Amniotic epithelial cell (primary cell): ENCODE measurements at places on chromosomes 12 and 14.

DNA sequence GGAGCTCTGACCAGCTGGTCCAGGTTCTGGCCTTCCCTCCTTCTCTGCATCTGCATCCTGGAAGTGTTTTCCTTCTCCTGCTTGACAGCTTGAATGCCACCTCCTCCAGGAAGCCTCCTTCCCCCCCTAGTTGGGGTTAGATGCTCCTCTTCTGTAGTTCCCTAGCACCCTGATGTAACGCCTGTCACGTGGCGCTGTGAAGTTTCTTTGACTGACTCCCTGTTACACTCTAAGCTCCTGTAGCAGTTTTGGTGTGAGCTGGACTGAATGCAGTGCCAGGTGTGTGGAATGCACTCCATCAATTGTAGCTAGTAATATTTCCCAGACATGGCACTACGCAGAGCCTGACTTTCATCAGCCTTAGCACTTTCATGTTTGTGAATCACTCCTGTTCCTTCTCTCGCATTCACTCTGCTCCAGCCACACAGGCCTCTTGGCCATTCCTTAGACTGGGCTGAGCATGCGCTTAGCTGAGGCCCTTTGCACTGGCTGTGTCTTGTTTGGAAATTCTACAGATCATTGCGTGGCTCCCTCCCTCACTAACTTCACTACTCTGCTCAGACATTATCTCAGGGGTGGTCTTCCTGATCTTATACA is 2.1 kb upstream of the FAIM2 start:
- DNase-seq: peak; percentile 77

- DNase-seq: no peak
Measured at GRCh38 chr14:59214702-59215302, 26.3 kb downstream of the DAAM1 start.

DNA sequence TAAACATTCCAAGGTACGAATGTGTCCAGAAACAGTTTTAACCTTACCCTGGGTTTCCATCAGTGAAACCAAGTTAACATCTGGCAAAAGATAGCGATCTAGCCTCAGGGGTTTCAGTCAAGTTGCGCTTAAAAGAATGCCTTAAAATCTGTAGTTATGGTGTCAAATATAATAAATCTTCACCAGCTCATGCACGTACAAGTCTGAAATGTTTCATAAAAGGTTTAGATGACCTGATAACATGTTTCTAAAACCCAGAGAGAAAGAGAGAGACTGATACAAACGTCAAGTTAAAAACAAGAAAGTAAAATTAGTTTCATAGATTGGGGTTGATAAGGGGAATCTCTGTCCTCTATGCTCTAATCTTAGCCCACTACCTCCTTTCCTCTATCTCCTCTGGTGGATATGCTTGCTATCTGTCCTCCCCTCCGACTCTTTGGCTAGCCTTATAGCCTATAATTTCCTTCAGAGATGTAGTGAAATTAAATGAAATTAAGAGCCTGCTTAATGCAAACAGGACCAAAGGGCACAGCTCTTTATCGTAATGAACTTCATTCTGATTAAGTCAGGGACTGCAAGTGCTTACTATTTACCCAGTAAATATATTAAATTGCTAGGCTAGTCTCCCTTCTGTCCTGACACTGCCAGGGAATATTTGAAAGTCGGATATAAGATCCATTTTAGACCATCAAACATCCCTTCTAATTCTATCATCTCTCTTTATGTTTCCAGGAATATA is 18.4 kb upstream of the FOS start:
- peak; percentile 42 for DNase-seq

GRCh38 chr14:63725786-63726460 is 1.9 kb downstream of the SGPP1 start:
- no peak for DNase-seq

DNA sequence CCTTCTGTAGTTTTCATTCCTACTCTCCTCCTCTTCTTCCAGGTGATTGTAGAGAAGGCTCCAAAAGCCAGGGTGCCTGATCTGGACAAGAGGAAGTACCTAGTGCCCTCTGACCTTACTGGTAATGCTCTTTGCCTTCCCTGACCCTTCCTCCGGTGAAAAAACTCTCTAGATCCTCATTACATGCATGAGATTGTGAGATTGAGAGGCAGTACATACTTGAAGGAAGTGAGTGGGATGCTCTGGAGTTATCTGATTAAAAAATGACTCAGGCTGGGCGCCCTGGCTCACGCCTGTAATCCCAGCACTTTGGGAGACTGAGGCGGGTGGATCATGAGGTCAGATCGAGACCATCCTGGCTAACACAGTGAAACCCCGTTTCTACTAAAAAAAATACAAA is 5.3 kb downstream of the GABARAPL1 start:
- peak; percentile 63 for DNase-seq

- no peak for DNase-seq
Measured at GRCh38 chr14:77498984-77499527, 440 bp upstream of the ISM2 start.

- no peak for DNase-seq
Measured at GRCh38 chr12:27213304-27213703, 30.8 kb upstream of the STK38L start.

- no peak for DNase-seq
Measured at GRCh38 chr14:71764701-71765382, 167.4 kb upstream of the RGS6 start.

- DNase-seq: no peak
Measured at GRCh38 chr12:110564471-110564991, 18.6 kb downstream of the PPTC7 start.

DNA sequence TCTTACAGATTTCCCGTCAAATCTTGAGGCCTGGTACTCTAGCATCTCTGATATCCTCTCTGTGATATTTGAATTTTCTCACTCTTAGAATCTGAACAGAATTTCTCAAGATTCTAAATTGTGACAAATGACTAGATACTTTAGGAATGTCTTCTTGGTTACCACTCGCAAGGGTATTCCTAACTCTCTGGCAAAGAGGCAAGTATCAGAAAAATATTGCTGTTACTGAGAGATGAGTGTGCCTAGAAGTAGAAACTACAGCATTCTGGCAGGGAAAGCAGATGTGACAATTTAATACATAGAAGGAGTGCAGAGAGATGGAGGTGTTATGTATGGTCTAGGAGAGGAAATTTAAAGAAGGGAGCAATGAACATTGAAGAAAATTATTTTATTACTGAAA is 467.8 kb downstream of the LRIG3 start:
- peak; percentile 33 for DNase-seq

DNA sequence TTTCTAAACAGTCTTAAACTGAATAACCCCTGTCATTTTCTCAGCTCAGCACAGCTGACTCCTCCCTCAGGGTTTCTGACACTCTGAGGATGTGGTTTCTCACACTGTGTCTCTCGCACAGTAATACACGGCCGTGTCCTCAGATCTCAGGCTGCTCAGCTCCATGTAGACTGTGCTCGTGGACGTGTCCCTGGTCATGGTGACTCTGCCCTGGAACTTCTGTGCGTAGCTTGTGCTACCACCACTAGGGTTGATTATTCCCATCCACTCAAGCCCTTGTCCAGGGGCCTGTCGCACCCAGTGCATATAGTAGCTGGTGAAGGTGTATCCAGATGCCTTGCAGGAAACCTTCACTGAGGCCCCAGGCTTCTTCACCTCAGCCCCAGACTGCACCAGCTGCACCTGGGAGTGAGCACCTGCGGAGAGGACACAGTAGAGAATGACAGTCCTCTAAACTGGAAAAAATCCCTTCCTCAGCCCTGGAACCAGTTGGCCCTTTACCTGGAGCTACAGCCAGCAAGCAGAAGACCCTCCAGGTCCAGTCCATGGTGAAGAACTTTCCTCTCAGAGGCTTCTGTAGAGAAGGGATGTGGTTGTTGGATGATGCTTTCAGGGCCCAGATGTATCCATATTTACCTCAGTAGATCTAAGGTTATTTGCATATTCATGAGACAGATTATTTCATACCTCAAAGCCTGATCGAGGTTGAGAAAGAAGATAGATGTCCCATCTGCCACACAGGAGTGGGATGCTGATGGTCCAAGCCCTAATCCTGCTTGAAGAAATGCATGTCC is 984.8 kb downstream of the TMEM121 start:
- DNase-seq: no peak

GRCh38 chr12:102436867-102437266 is 43.5 kb downstream of the IGF1 start:
- DNase-seq: no peak

GRCh38 chr14:58638231-58639197 is 752 bp downstream of the DACT1 start:
- no peak for DNase-seq

DNA sequence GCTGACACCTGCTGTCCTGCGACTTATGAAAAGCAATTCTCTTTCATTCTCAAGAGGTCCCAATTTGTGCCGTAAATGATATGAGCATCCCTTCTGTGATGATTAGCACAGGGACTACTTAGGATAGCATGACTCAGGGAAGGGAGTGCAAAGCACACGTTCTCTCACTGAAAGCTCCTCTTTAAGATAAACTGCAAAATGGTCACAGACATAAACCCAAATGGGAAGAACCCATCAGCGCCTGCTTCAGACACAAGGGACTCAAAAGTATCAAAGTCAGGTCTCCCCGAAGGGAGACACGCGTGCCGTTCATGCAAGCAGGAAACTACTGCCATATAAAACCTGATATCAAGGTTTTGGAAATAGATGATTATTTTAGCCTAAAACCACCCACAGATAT is 33.9 kb upstream of the PIWIL1 start:
- no peak for DNase-seq

GRCh38 chr12:98869886-98870503 is 224.9 kb downstream of the APAF1 start:
- DNase-seq: no peak

DNA sequence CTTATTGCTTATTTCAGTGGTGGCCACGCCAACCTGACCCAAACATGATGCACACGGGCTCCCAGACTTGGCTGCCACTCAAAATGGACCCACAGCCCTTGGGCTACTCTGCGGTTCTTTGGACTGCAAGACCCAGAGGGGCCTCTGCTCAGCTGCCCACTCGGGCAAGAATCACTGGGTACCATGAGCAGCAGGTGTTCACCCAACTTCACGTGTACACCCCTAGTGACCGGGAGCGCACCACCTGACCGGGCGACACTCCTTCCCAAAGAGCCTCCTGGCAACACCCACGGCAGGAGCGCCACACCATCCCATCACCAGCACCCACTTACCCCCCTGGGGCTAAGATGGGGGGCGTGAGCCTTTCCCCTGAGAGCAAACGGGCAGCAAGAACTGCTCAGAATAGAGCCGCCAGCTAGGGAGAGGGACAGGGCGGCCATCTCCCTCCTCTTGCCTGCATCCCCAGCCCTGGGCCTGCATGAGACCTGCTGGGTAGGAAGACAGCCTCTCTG is 32.0 kb downstream of the CCNK start:
- DNase-seq: no peak

GRCh38 chr12:57712701-57713100 is 18.8 kb downstream of the OS9 start:
- DNase-seq: no peak
